ENCODE measurements at places on chromosomes 1 and 21. TPM values are rescaled to one million over a fixed set of nuclear protein-coding genes. Genes with fewer than 3 reads are reported as not detected.
A peak's percentile ranks its signal among the peaks of the same experiment; 100 is the strongest.

DNA sequence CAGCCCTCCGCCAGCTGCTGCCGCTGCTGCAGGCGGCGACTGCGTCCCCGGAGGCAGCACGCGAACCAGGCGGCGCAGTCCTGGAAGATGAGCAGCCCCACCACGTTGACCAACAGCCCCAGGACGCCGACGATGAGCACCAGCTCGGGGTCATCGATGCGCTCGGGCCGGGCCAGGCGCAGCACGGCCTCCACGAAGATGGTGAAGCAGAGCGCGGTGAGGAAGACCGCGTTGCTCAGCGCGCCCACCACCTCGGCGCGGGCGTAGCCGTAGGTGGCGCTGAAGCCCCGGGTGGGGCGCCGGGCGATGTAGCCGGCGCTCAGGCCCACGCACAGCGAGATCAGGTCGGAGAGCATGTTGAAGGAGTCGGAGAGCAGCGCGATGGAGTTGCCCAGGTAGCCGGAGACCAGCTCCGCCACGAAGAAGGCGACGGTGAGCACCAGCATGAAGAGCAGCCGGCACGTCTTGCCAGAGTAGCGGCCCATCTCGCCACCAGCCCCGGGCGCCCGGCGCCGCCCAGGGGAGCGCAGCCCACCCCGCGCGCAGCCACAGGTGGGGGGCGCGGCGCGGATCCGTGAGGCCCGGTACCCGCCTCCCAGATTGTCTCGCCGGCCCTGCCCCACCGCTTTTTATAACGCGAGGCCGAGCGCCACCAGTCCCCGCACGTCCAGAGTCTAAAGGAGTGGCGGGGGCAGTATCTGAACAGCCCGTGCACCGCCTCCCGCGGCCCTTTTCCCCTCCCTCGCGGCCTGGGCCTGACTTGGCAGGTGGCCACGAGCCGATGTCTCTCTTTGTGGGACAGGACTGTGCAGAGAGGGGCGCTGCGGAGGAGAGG is at the start of gene SLC30A10:
TSS of gene SLC30A10 (minus strand) at position 602 of the 835 bp plus-strand sequence. CDS start at position 485, 117 bp downstream.
- DNase-seq = peak; percentile 19
- H3K27ac ChIP-seq = no peak within 1 kb of the TSS
- H3K4me3 ChIP-seq = peak within 1 kb of the TSS; percentile 30

VSIG8 gene
- total RNA-seq = not detected

- H3K36me3 ChIP-seq = no peaks in the 10 kb centered on the region
- no peaks in the 10 kb centered on the region for H3K27me3 ChIP-seq
- no peak for DNase-seq
- H3K4me3 ChIP-seq = no peak overlapping the region
These were observed 332.8 kb upstream of the ZRANB2 start for GRCh38 chr1:71413441-71414175.

PROX1 gene
- total RNA-seq = 3.8 TPM

- H3K27ac ChIP-seq = peak overlapping the region; percentile 97
- DNase-seq = no peak
- peaks cover 34% of the 10 kb centered on the region for H3K4me1 ChIP-seq
- peak overlapping the region; percentile 71 for H3K4me3 ChIP-seq
- no peaks in the 10 kb centered on the region for H3K27me3 ChIP-seq
- no peaks in the 10 kb centered on the region for H3K36me3 ChIP-seq
These were observed 40.6 kb upstream of the LBR start for GRCh38 chr1:225468270-225469020.

PDE9A gene
- 5.8 TPM for total RNA-seq

- peaks cover 3% of the 10 kb centered on the region for H3K27me3 ChIP-seq
- no peak overlapping the region for H3K4me3 ChIP-seq
- no peak overlapping the region for H3K27ac ChIP-seq
- no peaks in the 10 kb centered on the region for H3K36me3 ChIP-seq
- no peak for DNase-seq
- H3K4me1 ChIP-seq = peaks cover 18% of the 10 kb centered on the region
These were observed 23.8 kb downstream of the PTTG1IP start for GRCh38 chr21:44849616-44850130.

- H3K27me3 ChIP-seq = no peaks in the 10 kb centered on the region
These were observed 37.5 kb upstream of the WLS start for GRCh38 chr1:68269637-68270430.

GRCh38 chr1:8408151-8408839 is 90.4 kb downstream of the SLC45A1 start:
- H3K4me1 ChIP-seq = peaks cover 21% of the 10 kb centered on the region
- peaks cover 2% of the 10 kb centered on the region for H3K36me3 ChIP-seq
- H3K27ac ChIP-seq = peak overlapping the region; percentile 51

DNA sequence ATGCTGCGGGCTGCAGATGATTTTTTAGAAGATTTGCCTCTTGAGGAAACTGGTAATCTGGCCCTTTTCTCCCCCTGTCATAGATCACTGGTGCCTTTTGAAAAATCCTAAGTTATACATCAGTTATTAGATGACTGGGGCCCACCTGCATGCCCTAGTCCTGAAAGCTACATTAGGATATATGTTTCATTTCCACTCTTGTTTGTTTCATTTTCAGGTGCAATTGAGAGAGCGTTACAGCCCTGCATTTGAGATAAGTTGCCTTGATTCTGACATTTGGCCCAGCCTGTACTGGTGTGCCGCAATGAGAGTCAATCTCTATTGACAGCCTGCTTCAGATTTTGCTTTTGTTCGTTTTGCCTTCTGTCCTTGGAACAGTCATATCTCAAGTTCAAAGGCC is 8.1 kb upstream of the IFI44 start:
- H3K4me3 ChIP-seq = no peak overlapping the region
- DNase-seq = no peak
- H3K4me1 ChIP-seq = no peaks in the 10 kb centered on the region
- no peaks in the 10 kb centered on the region for H3K27me3 ChIP-seq
- H3K27ac ChIP-seq = no peak overlapping the region

DNA sequence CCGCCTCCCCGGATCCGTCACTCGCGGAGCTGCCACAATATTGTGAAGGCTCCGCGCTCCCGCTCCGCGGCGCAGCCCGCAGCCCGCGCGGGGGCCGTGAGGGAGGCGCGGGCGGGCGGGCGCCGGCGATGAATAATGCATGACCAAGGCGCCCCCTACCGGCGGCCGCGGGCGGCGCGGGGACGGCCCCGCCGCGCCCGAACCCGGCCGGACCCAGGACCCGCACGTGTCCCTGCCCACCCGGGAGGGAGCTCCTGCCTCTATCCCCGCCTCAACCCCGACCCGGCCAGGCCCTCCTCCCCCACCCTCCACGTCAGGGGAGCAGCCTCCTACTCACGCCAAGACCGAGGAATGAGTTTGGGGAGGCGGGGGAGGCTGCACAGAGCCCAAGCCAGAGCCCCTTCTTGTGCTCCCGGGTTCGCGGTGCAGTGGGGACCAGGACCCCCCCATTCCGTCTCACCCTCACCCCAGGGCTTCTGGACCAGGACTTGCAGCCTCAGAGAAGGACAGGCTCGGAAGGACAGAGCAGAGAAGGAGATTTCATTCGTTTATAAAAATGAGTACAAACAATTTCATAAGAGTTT is 70.8 kb upstream of the CASZ1 start:
- H3K27ac ChIP-seq = no peak overlapping the region
- no peaks in the 10 kb centered on the region for H3K36me3 ChIP-seq
- DNase-seq = peak; percentile 67

DNA sequence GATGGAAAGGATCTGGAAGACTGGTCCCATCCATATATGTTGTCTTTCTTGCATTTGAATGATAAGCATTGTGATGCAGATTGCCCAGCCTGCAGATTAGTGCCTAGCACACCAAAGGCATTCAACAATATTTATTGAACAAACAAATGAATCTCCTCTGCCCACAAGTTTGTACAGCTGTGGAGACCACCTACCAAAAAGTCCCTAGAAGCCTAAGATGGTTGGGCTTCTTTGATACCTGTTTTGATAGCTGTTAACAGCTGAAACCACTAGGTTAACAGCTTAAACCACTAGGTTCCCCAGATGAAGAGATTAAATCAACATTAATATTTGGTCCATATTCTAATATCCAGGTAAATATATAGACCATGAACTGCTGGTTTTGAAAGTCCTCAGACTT is 9.8 kb downstream of the DUSP10 start:
- H3K4me1 ChIP-seq = peaks cover 30% of the 10 kb centered on the region
- peaks cover 3% of the 10 kb centered on the region for H3K36me3 ChIP-seq
- no peak overlapping the region for H3K4me3 ChIP-seq
- H3K27me3 ChIP-seq = no peaks in the 10 kb centered on the region

DNA sequence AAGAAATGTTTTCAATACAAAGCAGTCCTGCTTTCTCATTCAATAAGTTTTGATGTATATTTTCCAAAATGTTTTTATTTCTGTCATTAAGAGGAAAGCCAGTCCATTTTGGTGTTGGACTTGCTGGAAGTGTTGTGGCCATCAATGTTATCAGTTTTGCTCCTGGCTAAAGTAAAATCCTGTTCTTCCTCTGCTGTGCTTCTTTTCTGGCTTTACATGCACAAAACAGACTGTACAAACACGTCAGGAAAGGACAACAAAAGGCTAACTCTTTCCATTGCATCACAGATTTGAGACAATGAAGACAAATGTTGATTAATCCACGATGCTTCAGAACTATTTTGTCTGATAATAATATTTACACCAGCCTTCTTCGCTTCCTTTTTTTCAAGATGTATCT is 735.4 kb downstream of the LTN1 start:
- H3K4me3 ChIP-seq = no peak overlapping the region
- H3K4me1 ChIP-seq = no peaks in the 10 kb centered on the region
- H3K27ac ChIP-seq = no peak overlapping the region
- no peaks in the 10 kb centered on the region for H3K27me3 ChIP-seq
- no peak for DNase-seq

DNA sequence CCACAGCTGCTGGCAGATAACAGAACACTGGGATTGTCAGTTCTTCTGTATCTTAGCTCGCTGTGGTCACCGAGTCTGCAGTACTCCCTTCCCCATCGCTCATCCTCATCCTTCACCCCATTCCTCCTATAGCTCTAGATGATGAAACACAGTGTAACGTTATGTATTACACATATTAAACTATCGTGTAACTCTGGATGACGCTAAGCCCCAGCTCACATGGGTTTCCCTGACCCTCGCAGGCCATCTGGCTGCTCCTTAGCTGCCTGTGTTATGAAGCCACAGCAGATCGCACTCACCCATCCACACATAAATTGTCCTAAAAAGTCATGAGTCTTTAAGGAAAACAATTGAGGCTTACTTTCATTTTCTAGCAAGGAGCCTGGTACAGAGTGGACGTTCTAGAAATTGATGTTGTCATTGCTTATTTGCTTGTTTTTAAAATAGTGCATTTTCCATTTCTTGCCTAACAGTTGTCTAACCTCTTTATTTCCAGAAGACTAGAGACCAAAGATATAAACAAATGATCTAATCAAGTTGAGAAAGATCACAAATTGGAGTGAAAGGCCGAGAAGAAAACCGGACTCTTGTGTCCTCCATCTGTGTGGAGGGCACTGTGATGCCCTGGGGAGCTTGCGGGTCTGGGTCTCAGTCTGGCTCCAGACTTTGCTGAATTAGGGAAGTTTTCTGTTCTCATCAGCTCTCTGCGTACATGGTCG is 24.3 kb upstream of the PCP4 start:
- H3K27ac ChIP-seq = no peak overlapping the region
- H3K36me3 ChIP-seq = no peaks in the 10 kb centered on the region
- no peak for DNase-seq
- H3K27me3 ChIP-seq = no peaks in the 10 kb centered on the region
- H3K4me1 ChIP-seq = no peaks in the 10 kb centered on the region

DNA sequence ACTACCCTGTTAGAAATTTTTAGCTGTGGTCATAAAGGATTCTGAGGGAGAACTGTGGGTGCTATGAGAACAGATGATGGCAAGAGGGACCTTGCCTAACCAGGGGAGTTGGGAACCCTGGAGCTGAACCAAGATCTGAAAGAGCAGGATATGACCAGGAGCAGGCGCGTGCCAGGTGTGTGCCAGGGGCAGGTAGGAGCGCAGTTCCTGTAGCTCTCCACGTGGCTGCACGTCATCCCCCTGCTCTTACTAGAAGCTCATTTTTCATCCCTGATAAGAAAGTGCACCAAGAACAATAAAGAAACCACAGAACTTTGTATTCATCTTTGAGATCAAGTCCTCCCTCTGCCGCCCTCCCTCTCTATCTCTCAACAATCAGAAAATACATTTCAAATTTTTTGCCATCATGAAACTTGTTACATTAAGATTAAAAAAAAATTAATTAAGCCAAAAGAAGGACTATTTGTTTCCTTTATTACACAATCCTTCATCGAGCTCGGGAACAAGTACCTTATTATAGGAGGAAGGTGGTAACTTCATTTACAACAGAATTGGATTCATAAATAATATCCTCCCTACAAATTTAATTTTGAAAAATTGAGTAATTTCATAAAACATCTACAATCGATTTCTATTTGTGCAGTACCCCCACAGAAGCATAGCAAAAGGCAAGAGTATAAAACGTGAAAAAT is 78.5 kb downstream of the SLC35F3 start:
- H3K4me1 ChIP-seq = no peaks in the 10 kb centered on the region
- H3K36me3 ChIP-seq = no peaks in the 10 kb centered on the region
- no peak for DNase-seq
- H3K4me3 ChIP-seq = no peak overlapping the region
- no peak overlapping the region for H3K27ac ChIP-seq

- no peak overlapping the region for H3K4me3 ChIP-seq
- H3K36me3 ChIP-seq = no peaks in the 10 kb centered on the region
- no peak for DNase-seq
- H3K27ac ChIP-seq = no peak overlapping the region
These were observed 1402.0 kb downstream of the MRPL39 start for GRCh38 chr21:24205319-24205718.

GRCh38 chr1:203325418-203326091 is 20.2 kb downstream of the BTG2 start:
- DNase-seq = peak; percentile 83
- H3K36me3 ChIP-seq = no peaks in the 10 kb centered on the region
- no peaks in the 10 kb centered on the region for H3K27me3 ChIP-seq
- peak overlapping the region; percentile 77 for H3K4me3 ChIP-seq

GRCh38 chr1:228249513-228250305 is 41.9 kb downstream of the OBSCN start:
- H3K4me1 ChIP-seq = no peaks in the 10 kb centered on the region
- peaks cover 8% of the 10 kb centered on the region for H3K36me3 ChIP-seq
- no peaks in the 10 kb centered on the region for H3K27me3 ChIP-seq
- no peak for DNase-seq
- no peak overlapping the region for H3K4me3 ChIP-seq

PRAMEF27 gene
- not detected for total RNA-seq

DNA sequence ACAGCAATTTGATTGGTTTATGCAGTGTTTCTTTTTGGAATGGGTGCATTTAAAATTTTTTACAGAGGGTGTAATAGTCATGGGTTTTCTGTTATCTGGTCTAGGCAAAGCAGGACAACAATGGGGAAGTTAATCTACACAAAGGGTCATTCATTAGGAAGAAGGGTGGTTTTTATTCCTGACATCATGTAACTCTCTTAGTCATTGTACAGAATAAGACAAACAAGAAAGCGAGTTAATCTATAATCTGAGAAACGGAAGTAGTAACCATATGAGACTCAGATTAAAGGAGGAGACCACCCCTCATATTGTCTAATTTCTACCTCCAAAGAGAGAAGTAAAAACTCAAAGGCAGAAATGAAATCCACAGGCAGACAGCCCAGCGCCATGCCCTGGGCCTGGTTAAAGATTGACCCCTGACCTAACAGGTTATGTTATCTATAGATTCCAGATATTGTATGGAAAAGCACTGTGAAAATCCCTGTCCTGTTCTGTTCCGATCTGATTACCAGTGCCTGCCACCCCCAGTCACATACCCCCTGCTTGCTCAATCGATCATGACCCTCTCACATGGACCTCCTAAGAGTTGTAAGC is 10.5 kb upstream of the IFI6 start:
- H3K4me3 ChIP-seq = no peak overlapping the region
- H3K36me3 ChIP-seq = no peaks in the 10 kb centered on the region
- H3K4me1 ChIP-seq = no peaks in the 10 kb centered on the region
- no peaks in the 10 kb centered on the region for H3K27me3 ChIP-seq
- H3K27ac ChIP-seq = no peak overlapping the region

Measured in B cell (primary cell).